ENCODE measurements at places on chromosomes 1 and 21. TPM values are rescaled to one million over a fixed set of nuclear protein-coding genes. Genes with fewer than 3 reads are reported as not detected.

Gene UBE4B
- total RNA-seq, result 68.9 TPM

Gene FASLG
- total RNA-seq, result not detected

Gene IL12RB2
- total RNA-seq, result 1.2 TPM

Gene E2F2
- total RNA-seq, result not detected

Gene CCDC24
- total RNA-seq, result 1.2 TPM

Gene SPRR2A
- total RNA-seq, result not detected

Gene CR1L
- total RNA-seq, result not detected

Gene TMEM269
- total RNA-seq, result 0.07 TPM

Gene SEMA6C
- total RNA-seq, result 64.2 TPM

Gene KCNJ9
- total RNA-seq, result not detected

Gene CRYBG2
- not detected for total RNA-seq

Gene FCRL4
- not detected for total RNA-seq

Gene PLEKHN1
- 0.13 TPM for total RNA-seq

Gene LCE1D
- total RNA-seq, result not detected

Gene FCN3
- 16.7 TPM for total RNA-seq

Gene RAP1GAP
- total RNA-seq, result 4.0 TPM

Gene ERG
- total RNA-seq, result 30.5 TPM

Gene PLA2G2A
- 48.0 TPM for total RNA-seq

Gene OLFML3
- 11.3 TPM for total RNA-seq

Gene DMRTA2
- total RNA-seq, result not detected

Gene KIF2C
- 0.81 TPM for total RNA-seq

Gene OR2T35
- not detected for total RNA-seq

Gene LRRC47
- 85.4 TPM for total RNA-seq

Gene C1orf141
- not detected for total RNA-seq

Gene OR2L2
- total RNA-seq, result not detected

Gene TTC4
- total RNA-seq, result 14.3 TPM

Gene TRAF3IP3
- total RNA-seq, result 0.92 TPM

Gene SLC27A3
- 5.9 TPM for total RNA-seq

Gene VCAM1
- 8.5 TPM for total RNA-seq

Gene TTLL10
- not detected for total RNA-seq

Gene C1QTNF12
- total RNA-seq, result 1.3 TPM

Gene CLEC20A
- not detected for total RNA-seq

Gene GSTM1
- total RNA-seq, result not detected

Gene CBR3
- total RNA-seq, result 2.8 TPM

Gene AK4
- total RNA-seq, result 142 TPM

Gene GNG12
- 32.3 TPM for total RNA-seq
